ENCODE measurements at places on chromosomes 2 and 18. TPM values are rescaled to one million over a fixed set of nuclear protein-coding genes. Genes with fewer than 3 reads are reported as not detected.

The C2orf80 gene
- total RNA-seq, result not detected

The NIF3L1 gene
- total RNA-seq, result 23.2 TPM

The SP5 gene
- 0.16 TPM for total RNA-seq

The KCNJ3 gene
- total RNA-seq, result not detected

The KLHL41 gene
- 0.40 TPM for total RNA-seq

The SLC25A12 gene
- 12.2 TPM for total RNA-seq

The C2orf78 gene
- not detected for total RNA-seq

The VSNL1 gene
- 65.6 TPM for total RNA-seq

The COL6A3 gene
- 23.0 TPM for total RNA-seq

The IL1RN gene
- total RNA-seq, result 871 TPM

The CD8B2 gene
- total RNA-seq, result not detected

The RGPD3 gene
- total RNA-seq, result 0.04 TPM

The OXER1 gene
- total RNA-seq, result 0.40 TPM

The USP34 gene
- total RNA-seq, result 58.5 TPM

The LDAH gene
- 10.8 TPM for total RNA-seq

The HOXD13 gene
- total RNA-seq, result not detected

The KCNIP3 gene
- total RNA-seq, result 0.96 TPM

The FRZB gene
- 0.32 TPM for total RNA-seq

The C2orf49 gene
- total RNA-seq, result 9.4 TPM

The ALPI gene
- not detected for total RNA-seq

The ABHD1 gene
- total RNA-seq, result not detected

The CTDP1 gene
- total RNA-seq, result 10.7 TPM

The WIPF1 gene
- total RNA-seq, result 3.1 TPM

The CFAP221 gene
- total RNA-seq, result not detected

Measured in esophagus mucosa (tissue), 1 donor.